Activated CD4-positive, alpha-beta T cell treated with anti-CD3 and anti-CD28 coated beads, Interleukin-2, amount 10 ng/mL, durations not matched to agents 7 days and 5 days (primary cell): ENCODE measurements at places on chromosomes 3 and 15. TPM values are rescaled to one million over a fixed set of nuclear protein-coding genes. Genes with fewer than 3 reads are reported as not detected.

Gene ALCAM
- 3.8 TPM for total RNA-seq

Gene UBE2E2
- 4.7 TPM for total RNA-seq

- no peak for DNase-seq
Observed at GRCh38 chr15:35104526-35105147, 19.5 kb upstream of the NANOGP8 start.

DNA sequence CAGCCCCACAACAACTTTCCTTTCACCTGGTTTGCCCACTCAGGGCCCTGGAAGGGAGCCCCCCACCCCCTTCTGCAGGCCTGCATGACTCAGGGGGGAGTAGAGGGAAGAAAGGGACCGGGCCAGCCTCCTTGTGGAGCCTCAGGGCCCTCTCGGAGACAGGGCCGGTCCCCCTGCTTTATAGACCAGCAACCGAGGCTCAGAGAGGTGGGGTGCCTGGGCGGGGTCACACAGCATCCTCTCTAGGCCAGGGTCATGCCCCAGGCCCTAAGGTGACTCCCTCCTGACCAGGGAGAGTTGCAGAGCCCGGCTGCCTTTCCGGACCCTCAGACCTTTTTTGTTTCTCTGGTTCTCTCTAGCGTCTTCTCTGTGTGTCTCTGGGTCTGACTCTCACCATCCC is 211.3 kb downstream of the TBC1D2B start:
- DNase-seq = no peak

GRCh38 chr3:105365081-105365390 is 1.7 kb upstream of the ALCAM start:
- no peak for DNase-seq

DNA sequence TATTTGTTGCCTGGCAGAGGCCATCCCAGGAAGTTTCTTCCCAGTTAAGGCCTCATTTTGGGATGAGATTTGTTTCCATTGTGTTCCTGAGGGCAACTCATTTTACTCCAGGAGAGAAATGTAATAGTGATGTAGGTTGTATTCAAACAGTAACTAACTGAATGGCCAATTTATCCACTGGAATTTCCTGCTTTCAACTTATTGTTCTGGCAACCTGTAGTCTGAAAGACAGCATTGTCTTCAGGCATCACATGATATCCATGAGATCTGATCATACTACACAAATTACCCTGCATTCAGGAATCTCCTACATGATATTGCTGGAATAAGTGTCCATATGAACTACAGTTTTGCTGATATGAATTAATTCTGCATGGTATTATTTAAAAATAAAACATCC is 79.5 kb upstream of the FGF7 start:
- no peak for DNase-seq

DNA sequence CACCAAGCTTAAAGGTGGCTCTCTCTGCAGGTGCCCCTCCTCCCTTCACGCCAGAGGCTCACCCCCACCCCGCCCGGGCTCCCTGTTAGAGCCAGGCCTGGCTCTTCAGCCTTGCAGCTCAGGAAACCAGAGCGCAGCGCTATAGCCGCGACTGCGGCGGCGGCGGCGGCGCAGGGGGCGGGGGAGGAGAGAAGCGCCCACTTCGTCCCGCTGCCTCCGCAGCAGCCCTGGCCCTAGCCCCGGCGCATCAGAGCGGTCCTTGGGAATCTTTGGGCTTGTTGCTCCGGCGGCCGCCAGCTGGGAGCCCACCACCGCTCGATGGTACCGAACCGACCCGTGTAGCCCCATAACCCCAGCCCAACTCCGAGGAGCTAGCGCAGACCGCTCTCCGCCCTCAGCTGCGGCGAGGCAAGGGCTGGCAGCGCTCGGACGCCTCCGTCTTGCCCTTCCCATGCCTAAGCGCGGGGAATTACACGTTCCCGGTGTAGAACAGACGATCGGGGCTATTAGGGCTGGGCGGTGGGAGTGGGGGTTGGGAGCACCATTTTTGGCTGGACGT is 1.2 kb downstream of the RASGRF1 start:
- DNase-seq = no peak

GRCh38 chr3:45143673-45144671 is 2.2 kb downstream of the CDCP1 start:
- DNase-seq = peak; percentile 21
